Activated CD4-positive, alpha-beta T cell treated with anti-CD3 and anti-CD28 coated beads, Interleukin-2, amount 10 ng/mL, durations not matched to agents 24 days and 14 days (primary cell): ENCODE measurements at places on chromosomes 6 and 20.

DNA sequence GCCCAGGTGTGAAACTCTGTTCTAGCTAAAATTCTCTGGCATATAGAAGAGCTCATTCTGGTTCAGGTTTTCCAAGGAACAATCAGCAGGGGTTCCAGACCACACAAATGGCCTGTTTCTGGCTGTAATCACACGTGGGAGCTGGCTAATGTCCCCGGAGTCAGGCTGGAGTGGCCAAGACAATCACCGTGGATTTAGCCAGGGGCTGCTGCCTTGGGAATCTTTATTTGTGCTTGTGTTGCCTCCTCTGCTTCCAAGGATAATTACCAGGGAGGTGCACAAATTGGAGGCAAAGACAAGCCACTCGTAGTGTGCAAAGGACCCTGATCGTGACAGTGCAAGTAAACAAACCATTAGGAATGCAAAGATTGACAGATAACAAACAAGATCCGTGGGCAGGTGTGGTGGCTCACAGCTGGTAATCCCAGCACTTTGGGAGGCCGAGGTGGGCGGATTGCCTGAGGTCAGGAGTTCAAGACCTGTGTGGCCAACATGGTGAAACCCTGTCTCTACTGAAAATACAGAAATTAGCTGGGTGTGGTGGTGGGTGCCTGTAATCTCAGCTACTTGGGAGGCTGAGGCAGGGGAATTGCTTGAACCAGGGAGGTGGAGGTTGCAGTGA lies 77.3 kb downstream of the KCNB1 start:
- no peak overlapping the region for H3K4me3 ChIP-seq
- peaks cover 13% of the 10 kb centered on the region for H3K27me3 ChIP-seq
- no peak for DNase-seq

GRCh38 chr6:106324726-106325335 lies 729 bp downstream of the ATG5 start:
- H3K27ac ChIP-seq = peak overlapping the region; percentile 100
- H3K36me3 ChIP-seq = peaks cover 26% of the 10 kb centered on the region
- no peak for DNase-seq
- peaks cover 25% of the 10 kb centered on the region for H3K27me3 ChIP-seq

DNA sequence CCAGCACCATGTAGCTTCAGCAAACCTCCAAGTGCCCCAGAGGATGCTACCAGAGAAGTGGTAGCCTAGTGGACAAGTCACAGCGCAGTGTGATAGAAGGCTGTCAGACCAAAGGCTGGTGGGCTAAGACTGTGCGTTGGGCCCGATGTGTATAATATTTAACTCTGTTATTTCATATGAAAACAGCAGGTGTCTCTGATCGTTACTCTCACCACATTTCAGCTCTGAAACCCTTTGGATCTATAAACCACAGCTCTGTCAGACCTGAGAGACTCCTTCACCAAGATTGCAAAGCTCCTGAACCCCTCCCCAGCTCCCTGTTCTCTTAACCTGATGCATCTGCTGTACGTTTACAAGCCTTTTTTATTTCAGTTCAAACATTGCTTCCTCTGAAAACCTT lies 43.8 kb downstream of the ISM1 start:
- DNase-seq = no peak
- peaks cover 7% of the 10 kb centered on the region for H3K4me1 ChIP-seq
- H3K27me3 ChIP-seq = peaks cover 2% of the 10 kb centered on the region
- no peaks in the 10 kb centered on the region for H3K36me3 ChIP-seq
- H3K4me3 ChIP-seq = no peak overlapping the region

- H3K27me3 ChIP-seq = peaks cover 31% of the 10 kb centered on the region
- no peak for DNase-seq
- no peak overlapping the region for H3K27ac ChIP-seq
Observed at GRCh38 chr6:11514672-11515071, 22.9 kb upstream of the TMEM170B start.

DNA sequence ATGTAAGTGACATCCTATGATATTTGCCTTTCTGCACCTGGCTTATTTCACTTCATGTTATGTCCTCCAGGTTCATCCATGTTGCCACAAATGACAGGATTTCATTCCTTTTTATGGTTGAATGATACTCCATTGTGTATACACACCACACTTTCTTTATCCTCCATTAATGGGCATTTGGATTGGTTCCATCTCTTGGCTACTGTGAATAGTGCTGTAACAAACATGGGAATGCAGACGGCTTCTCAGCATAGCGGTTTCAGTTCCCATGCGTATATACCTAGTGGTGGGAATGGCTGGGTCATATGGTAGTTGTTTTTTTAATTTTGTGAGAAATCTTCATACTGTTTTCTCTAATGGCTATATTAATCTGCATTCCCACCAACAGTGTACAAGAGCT lies 14.8 kb downstream of the MTHFD1L start:
- H3K36me3 ChIP-seq = peaks cover 50% of the 10 kb centered on the region
- no peak overlapping the region for H3K4me3 ChIP-seq
- DNase-seq = no peak
- no peak overlapping the region for H3K27ac ChIP-seq
- peaks cover 6% of the 10 kb centered on the region for H3K4me1 ChIP-seq

DNA sequence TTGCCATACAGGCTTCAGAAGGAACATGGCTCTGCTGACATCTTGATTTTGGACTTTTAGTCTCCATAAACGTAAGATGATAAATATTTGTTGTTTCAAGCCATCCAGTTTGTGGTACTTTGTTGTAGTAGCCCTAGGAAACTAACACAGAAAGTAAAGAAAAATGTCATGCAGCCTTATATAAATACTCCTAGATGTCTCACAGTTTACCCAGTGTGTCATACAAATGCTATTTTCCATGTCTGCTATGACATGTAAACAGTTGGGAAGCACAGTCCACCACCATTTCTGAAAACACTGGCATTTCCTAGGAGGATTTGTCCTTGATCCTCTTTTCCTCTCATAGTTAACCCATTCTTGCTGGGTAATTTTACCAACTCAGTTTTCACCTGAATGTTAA lies 30.6 kb upstream of the ME1 start:
- no peak overlapping the region for H3K4me3 ChIP-seq
- H3K27ac ChIP-seq = no peak overlapping the region
- no peaks in the 10 kb centered on the region for H3K27me3 ChIP-seq
- DNase-seq = no peak
- no peaks in the 10 kb centered on the region for H3K4me1 ChIP-seq
- H3K36me3 ChIP-seq = no peaks in the 10 kb centered on the region

GRCh38 chr6:37354526-37355384 lies 972 bp downstream of the RNF8 start:
- peak overlapping the region; percentile 97 for H3K4me3 ChIP-seq
- H3K36me3 ChIP-seq = peaks cover 12% of the 10 kb centered on the region
- DNase-seq = peak; percentile 68
- H3K27ac ChIP-seq = peak overlapping the region; percentile 92
- no peaks in the 10 kb centered on the region for H3K27me3 ChIP-seq

GRCh38 chr6:158536891-158537798 lies 22.7 kb upstream of the TMEM181 start:
- no peaks in the 10 kb centered on the region for H3K36me3 ChIP-seq
- peak; percentile 84 for DNase-seq
- H3K27ac ChIP-seq = no peak overlapping the region
- no peaks in the 10 kb centered on the region for H3K4me1 ChIP-seq

GRCh38 chr20:1274485-1275311 lies 8.6 kb downstream of the SNPH start:
- peak; percentile 47 for DNase-seq
- H3K4me3 ChIP-seq = no peak overlapping the region
- no peaks in the 10 kb centered on the region for H3K27me3 ChIP-seq
- H3K36me3 ChIP-seq = no peaks in the 10 kb centered on the region
- H3K4me1 ChIP-seq = no peaks in the 10 kb centered on the region

- H3K27me3 ChIP-seq = peaks cover 28% of the 10 kb centered on the region
- DNase-seq = no peak
- H3K36me3 ChIP-seq = no peaks in the 10 kb centered on the region
- H3K4me1 ChIP-seq = peaks cover 4% of the 10 kb centered on the region
- H3K4me3 ChIP-seq = no peak overlapping the region
- no peak overlapping the region for H3K27ac ChIP-seq
Observed at GRCh38 chr6:108762394-108762793, 85.8 kb upstream of the ARMC2 start.

GRCh38 chr6:88378639-88379038 lies 212.5 kb upstream of the CNR1 start:
- H3K27me3 ChIP-seq = no peaks in the 10 kb centered on the region
- DNase-seq = no peak
- no peaks in the 10 kb centered on the region for H3K36me3 ChIP-seq
- no peak overlapping the region for H3K4me3 ChIP-seq
- H3K27ac ChIP-seq = no peak overlapping the region

DNA sequence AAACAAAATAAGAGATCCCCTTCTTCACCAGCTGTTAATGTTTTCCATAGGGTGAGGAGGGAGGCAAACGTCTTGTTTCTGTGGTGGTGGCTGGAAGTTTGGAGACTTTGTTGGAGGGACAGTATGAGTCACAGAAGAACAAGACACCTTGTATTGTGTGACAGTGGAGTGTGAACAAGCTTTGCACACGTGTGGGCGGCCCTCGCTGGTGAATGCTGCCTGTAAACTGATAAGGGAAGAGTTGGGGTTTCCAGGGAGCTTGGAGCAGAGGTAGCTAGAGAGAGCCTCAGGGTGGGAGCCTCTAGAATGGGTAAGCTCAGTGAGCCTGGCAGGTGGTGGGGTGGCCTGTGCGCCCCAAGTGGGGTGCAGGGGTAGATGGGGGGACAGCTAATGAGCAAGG lies 78.3 kb downstream of the ZDHHC14 start:
- H3K36me3 ChIP-seq = peaks cover 15% of the 10 kb centered on the region
- peak; percentile 70 for DNase-seq
- H3K4me3 ChIP-seq = peak overlapping the region; percentile 69

DNA sequence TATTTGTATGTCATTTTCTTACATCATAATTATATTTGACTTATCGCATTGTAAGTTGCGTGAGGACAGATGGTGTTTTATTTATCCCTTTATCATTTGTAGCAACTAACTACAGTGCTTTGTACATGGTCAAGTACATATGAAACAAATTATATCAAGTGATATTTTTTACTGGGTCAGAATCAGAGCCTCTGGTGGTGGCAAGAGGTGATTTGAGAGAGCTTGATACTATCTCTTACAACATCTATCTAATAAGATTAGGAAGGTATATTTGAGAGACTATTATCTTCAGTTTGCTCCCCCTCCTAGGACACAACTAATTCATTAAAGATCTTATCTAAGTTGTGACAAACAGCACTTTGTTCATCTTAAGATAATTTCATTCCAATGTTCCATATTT lies 47.7 kb downstream of the BCKDHB start:
- peaks cover 3% of the 10 kb centered on the region for H3K36me3 ChIP-seq
- no peaks in the 10 kb centered on the region for H3K27me3 ChIP-seq
- H3K27ac ChIP-seq = no peak overlapping the region
- DNase-seq = no peak
- no peak overlapping the region for H3K4me3 ChIP-seq

- no peaks in the 10 kb centered on the region for H3K4me1 ChIP-seq
- H3K4me3 ChIP-seq = no peak overlapping the region
- peaks cover 4% of the 10 kb centered on the region for H3K27me3 ChIP-seq
- no peak for DNase-seq
- no peaks in the 10 kb centered on the region for H3K36me3 ChIP-seq
Observed at GRCh38 chr20:48002517-48002970, 217.3 kb upstream of the SULF2 start.

DNA sequence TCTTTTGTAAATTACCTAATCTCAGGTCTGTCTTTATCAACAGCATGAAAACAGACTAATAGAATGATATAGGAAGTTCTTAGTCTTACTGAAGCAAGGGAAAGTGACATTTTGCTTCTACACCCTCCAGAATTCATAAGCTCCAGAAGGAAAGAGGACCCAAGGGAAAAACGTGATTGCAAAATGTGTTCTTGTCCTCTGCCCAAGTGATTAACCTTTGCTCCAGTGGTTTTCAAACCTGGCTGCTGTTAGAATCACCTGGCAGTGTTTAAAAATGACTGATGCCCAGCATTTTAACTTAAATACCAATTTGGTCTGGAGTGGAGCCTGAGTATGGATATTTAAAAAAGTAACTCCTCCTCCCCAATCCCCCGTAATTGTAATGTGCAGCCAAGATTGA lies 191.4 kb downstream of the SLC16A10 start:
- H3K4me1 ChIP-seq = peaks cover 9% of the 10 kb centered on the region
- no peak overlapping the region for H3K4me3 ChIP-seq
- peaks cover 85% of the 10 kb centered on the region for H3K36me3 ChIP-seq
- no peak for DNase-seq

DNA sequence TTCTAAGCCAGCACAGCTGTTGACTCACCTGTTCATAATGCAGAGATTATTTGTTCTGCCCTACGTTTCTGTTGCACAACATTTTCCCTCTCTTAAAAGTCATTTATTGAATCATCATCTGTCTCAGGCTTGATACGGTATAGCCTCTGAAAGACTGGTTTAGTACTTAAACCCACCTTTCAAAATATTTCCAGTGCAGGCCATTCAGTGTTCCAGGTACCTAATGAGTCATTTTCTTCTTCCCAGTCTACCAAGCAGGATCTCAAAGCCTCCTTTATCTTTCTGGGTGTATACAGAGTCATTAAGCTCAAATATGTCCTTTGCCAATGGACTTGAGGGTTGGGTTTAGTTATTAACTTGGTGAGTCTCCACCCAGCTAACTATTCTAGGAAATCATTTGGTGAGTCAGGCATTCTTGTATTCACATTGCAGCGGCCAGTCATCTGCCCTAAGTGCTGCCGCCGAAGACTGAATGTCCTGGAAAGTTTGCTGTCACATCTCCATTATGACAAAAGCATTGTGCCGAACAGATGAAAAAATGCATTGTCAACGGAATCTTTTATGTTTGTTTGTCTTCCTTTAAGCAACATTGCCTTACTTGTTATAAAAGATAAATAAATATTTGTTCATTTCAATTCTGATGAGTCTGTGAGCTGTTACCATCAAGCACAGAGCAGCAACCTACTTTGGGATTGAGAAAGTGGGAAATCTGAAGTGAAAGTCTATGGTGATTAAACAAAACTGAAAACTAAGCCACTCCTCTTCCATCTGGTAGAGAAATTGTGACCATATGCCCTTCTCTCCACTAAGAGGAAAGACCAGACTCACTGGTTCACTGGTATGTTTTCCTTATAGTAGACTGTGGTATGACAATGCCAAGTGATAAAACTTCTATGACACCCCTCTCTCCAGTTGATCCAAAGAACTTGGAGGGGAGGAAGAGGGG lies 14.3 kb upstream of the FAM135A start:
- peaks cover 21% of the 10 kb centered on the region for H3K27me3 ChIP-seq
- no peak overlapping the region for H3K4me3 ChIP-seq
- H3K36me3 ChIP-seq = no peaks in the 10 kb centered on the region
- H3K27ac ChIP-seq = no peak overlapping the region
- DNase-seq = no peak
- H3K4me1 ChIP-seq = no peaks in the 10 kb centered on the region

- H3K36me3 ChIP-seq = no peaks in the 10 kb centered on the region
- peaks cover 60% of the 10 kb centered on the region for H3K27me3 ChIP-seq
- peak; percentile 60 for DNase-seq
- H3K4me1 ChIP-seq = peaks cover 6% of the 10 kb centered on the region
- peak overlapping the region; percentile 66 for H3K4me3 ChIP-seq
Observed at GRCh38 chr6:28634761-28635546, 109.3 kb downstream of the GPX5 start.

- no peak overlapping the region for H3K4me3 ChIP-seq
- H3K36me3 ChIP-seq = no peaks in the 10 kb centered on the region
- H3K27ac ChIP-seq = no peak overlapping the region
Observed at GRCh38 chr6:43757966-43758616, 11.9 kb upstream of the VEGFA start.
